ENCODE measurements at places on chromosomes 11 and 22. TPM values are rescaled to one million over a fixed set of nuclear protein-coding genes. Genes with fewer than 3 reads are reported as not detected.

GRCh38 chr22:43402128-43402527 lies 9.7 kb upstream of the MPPED1 start:
- H3K4me1 ChIP-seq: no peaks in the 10 kb centered on the region
- H3K4me3 ChIP-seq: no peak overlapping the region
- no peak overlapping the region for H3K27ac ChIP-seq
- no peaks in the 10 kb centered on the region for H3K36me3 ChIP-seq
- DNase-seq: no peak

GRCh38 chr11:1519028-1520010 lies 32.7 kb upstream of the MOB2 start:
- H3K36me3 ChIP-seq: no peaks in the 10 kb centered on the region
- H3K4me3 ChIP-seq: no peak overlapping the region
- H3K27me3 ChIP-seq: no peaks in the 10 kb centered on the region
- H3K4me1 ChIP-seq: no peaks in the 10 kb centered on the region
- no peak overlapping the region for H3K27ac ChIP-seq

KCNA4 gene
- not detected for total RNA-seq

DNA sequence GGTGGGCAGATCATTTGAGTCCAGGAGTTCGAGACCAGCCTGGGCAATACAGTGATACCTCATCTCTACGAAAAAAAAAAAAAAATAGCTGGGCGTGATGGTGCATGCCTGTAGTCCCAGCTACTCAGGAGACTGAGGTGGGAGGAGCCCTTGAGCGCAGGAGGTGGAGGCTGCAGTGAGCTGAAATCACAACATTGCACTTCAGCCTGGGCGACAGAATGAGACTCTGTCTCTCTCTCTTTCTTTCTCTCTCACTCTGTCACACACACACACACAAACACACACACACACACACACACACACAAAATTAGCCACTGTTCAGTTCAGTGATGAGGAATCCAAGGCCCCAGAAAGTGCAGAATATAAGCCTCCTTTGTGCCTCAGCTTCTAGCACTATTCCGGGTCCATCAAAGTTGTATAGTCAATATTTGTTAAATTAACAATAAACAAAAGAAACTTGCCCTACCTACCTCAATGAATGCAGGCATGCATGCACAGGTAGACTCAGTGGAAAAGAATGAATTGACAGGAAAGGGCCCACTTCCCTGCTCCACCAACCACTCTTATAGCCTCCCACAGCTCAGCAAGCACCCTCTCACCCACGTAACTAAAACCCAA lies 3.9 kb upstream of the SMIM35 start:
- H3K4me3 ChIP-seq: no peak overlapping the region
- H3K4me1 ChIP-seq: no peaks in the 10 kb centered on the region
- peaks cover under 1% of the 10 kb centered on the region for H3K27me3 ChIP-seq
- DNase-seq: no peak
- no peaks in the 10 kb centered on the region for H3K36me3 ChIP-seq

DNA sequence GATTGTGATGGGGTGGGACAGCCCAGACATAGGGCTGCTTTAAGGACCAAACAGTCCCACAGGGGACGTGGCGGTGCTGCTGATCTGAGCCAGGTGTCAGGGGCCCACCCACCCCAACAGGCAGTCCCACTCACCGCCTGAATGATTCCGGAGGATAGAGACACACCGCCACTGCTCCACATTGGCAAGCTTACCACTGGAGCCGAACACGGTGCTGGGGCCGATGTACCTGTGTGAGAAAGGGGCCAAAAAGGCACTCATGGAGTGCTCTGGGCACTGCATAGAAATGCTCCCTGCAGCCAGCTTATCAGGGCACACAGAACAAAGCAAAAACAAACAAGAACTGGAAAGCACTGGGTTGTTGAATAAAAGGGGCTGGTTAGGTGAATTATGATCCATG lies 25.9 kb downstream of the HIRA start:
- H3K4me3 ChIP-seq: no peak overlapping the region
- no peak overlapping the region for H3K27ac ChIP-seq
- H3K36me3 ChIP-seq: peaks cover 37% of the 10 kb centered on the region
- H3K4me1 ChIP-seq: peaks cover 10% of the 10 kb centered on the region

NECTIN1 gene
- 23.8 TPM for total RNA-seq

- no peak overlapping the region for H3K4me3 ChIP-seq
- no peaks in the 10 kb centered on the region for H3K27me3 ChIP-seq
- DNase-seq: no peak
- no peaks in the 10 kb centered on the region for H3K36me3 ChIP-seq
- peaks cover 13% of the 10 kb centered on the region for H3K4me1 ChIP-seq
These were observed 19.2 kb downstream of the PIM3 start for GRCh38 chr22:49979587-49980264.

DNA sequence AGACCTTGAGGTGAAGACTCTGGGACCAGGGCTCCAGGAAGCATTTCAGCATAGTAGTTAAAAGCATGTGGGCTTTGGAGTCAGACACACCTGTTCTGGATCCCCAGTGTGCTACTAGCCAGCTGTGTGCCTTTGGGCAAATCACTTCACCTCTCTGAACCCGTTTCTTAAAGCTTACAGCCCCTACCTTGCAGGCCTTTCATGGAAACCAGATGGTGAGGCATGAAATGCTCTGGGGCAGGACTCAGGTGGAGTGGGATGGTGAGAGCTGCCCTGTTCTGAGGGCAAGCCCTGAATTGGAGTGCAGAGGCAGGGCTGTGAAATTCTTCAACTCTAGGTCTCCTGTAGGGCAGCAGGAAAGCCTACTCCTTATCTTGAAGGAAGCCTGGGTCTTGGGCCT lies 10.5 kb downstream of the UCP2 start:
- no peak overlapping the region for H3K27ac ChIP-seq
- DNase-seq: no peak
- H3K36me3 ChIP-seq: no peaks in the 10 kb centered on the region
- H3K4me1 ChIP-seq: peaks cover 2% of the 10 kb centered on the region
- no peak overlapping the region for H3K4me3 ChIP-seq

- no peak overlapping the region for H3K27ac ChIP-seq
- H3K4me3 ChIP-seq: no peak overlapping the region
- DNase-seq: no peak
- H3K36me3 ChIP-seq: no peaks in the 10 kb centered on the region
- peaks cover 15% of the 10 kb centered on the region for H3K4me1 ChIP-seq
These were observed 6.3 kb downstream of the FXYD2 start for GRCh38 chr11:117818041-117818873.

DNA sequence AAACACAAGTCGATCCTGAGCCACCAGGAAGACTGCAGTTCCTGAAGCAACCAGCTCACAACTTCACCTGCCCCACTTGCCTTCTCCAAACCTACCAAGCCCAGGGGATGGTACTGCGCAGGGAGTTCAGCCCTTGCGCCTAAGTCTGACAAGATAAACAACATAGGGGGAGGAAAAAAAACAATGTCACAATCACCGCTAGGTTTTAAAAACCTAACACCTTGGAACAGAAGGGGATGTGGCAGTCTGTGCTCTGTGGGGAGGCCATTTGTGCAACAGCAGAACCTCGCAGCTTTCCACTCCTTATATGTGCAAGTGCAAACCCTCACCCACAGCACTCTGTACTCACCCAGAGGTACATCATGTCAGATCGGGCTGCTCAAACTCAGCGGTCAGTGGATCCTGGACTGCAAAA lies 134.2 kb downstream of the RBFOX2 start:
- H3K36me3 ChIP-seq: no peaks in the 10 kb centered on the region
- DNase-seq: no peak
- no peak overlapping the region for H3K27ac ChIP-seq
- no peaks in the 10 kb centered on the region for H3K4me1 ChIP-seq

DNA sequence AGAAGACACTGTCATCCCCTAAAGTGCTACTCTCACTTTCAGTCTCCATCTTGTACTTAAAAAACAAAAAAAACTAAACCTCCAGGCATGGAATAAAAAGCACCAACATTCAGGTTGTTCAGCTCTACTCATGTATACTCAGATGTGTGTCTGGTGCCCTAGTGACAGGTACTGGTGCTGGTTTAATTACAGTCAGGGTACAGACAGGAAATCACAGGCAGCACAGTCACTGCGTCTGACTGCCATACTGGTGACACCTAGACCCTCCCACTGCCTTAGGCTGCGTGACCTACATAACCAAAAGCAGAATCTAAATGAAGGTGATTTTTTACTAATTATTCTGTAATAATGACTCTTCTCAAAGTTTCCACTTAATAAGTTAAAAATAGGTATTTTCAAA lies at the start of gene ARHGAP32:
TSS of gene ARHGAP32 (minus strand) at position 176 of the 400 bp plus-strand sequence. CDS start at position 49, 127 bp downstream.
- no peak for DNase-seq
- no peaks in the 10 kb centered on the region for H3K36me3 ChIP-seq
- H3K27ac ChIP-seq: no peak within 1 kb of the TSS
- no peaks in the 10 kb centered on the region for H3K27me3 ChIP-seq

GRCh38 chr11:117481885-117482284 lies 154.2 kb downstream of the CEP164 start:
- no peak for DNase-seq
- no peaks in the 10 kb centered on the region for H3K36me3 ChIP-seq
- H3K4me3 ChIP-seq: no peak overlapping the region
- peaks cover 5% of the 10 kb centered on the region for H3K27me3 ChIP-seq
- H3K27ac ChIP-seq: no peak overlapping the region

DNA sequence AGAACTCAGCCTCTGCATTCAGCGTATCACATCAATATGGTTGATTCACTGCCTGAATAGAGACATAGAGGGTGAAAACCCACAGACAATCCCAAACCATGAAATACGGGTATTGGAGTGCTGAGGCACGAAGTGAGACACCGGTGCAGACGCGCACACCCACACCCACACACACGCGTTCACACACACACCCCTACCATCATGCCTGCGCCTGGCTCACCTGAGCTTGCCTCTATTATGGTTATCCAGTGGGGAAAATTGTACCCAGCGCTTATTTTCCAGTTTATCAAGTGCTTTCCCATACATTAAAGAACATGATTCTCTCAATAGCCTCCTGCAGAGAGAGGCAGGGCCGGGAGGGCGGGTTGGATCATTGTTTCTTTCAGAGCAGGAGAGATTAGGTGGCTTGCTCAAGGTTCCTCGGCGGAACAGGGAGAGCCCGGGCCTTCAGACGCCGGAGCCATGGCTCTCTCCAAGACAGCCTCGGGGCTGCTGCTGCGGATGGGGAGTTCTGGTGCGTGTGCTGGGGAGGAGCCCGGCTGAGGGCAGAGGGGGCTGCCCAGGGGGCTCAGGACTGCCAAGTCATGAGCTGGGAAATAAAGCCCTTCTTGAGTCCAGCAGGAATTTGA lies 78.9 kb upstream of the THY1 start:
- H3K27ac ChIP-seq: no peak overlapping the region
- H3K4me3 ChIP-seq: no peak overlapping the region
- H3K36me3 ChIP-seq: no peaks in the 10 kb centered on the region
- H3K4me1 ChIP-seq: no peaks in the 10 kb centered on the region
- H3K27me3 ChIP-seq: no peaks in the 10 kb centered on the region
- DNase-seq: no peak

- H3K4me1 ChIP-seq: no peaks in the 10 kb centered on the region
- no peak overlapping the region for H3K4me3 ChIP-seq
- no peaks in the 10 kb centered on the region for H3K27me3 ChIP-seq
- peaks cover 10% of the 10 kb centered on the region for H3K36me3 ChIP-seq
- DNase-seq: no peak
These were observed 38.6 kb downstream of the ARHGAP1 start for GRCh38 chr11:46661836-46662235.

GRCh38 chr11:10502770-10503169 lies 38.2 kb downstream of the RNF141 start:
- no peak for DNase-seq
- no peaks in the 10 kb centered on the region for H3K27me3 ChIP-seq
- H3K27ac ChIP-seq: no peak overlapping the region
- no peak overlapping the region for H3K4me3 ChIP-seq

RASL10A gene
- 0.96 TPM for total RNA-seq

DNA sequence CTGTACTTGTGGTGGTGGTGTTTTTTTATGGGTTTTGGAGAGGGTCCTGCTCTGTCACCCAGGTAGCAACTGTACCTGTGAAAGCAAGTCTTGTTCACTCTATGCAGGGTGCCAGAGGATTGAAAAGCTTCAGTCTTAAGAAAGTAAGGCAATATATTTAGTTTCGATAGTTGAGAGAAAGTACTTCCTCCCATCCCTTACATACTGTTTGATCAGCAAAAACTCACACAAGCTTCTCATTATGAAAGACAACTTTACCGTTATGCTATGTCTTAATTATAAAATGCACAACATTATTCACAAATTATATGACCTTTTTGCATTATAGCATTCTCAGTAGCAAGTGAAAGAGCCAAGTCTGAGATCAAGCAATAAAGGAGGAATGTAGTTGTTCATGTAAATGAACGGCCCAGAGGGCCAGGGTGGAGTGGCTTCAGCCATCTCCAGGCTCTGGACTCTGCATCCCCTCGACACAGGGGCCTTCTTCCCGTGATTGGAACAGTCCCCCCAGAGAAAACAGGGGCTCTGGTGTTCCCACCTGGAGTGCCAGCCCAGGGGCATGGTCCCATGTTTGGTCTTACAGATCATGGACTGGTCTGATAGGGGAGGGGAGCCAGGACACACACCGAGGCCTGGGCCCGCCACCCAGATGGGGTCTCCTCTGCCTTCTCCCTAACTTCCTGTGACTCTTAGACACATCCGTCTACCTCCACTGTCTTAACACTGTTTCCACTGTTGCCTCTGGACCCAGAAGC lies 38.7 kb upstream of the CTTN start:
- no peaks in the 10 kb centered on the region for H3K4me1 ChIP-seq
- no peaks in the 10 kb centered on the region for H3K27me3 ChIP-seq
- no peak overlapping the region for H3K4me3 ChIP-seq
- DNase-seq: no peak
- H3K36me3 ChIP-seq: peaks cover 36% of the 10 kb centered on the region

DNA sequence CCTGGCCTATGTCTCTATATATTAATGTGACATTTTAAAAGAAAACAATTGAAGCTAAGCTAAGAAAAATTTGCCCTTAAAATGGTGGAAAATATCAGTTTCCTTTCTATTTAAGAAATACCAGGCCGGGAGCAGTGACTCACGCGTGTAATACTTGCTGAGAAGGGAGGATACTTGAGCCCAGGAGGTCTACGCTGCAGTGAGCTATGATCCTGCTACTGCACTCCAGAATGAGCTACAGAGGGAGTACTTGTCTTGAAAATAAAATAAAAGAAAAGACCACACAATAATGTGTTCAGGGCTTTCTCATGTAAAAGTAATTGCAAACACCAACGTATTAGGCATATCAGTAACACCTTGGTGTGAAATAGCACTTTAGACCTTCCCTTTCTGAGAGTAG lies 1.4 kb upstream of the PRSS23 start:
- H3K27ac ChIP-seq: no peak overlapping the region
- DNase-seq: no peak
- H3K4me1 ChIP-seq: peaks cover 37% of the 10 kb centered on the region
- no peak overlapping the region for H3K4me3 ChIP-seq
- H3K36me3 ChIP-seq: no peaks in the 10 kb centered on the region

ZNF215 gene
- 9.9 TPM for total RNA-seq

PHF21B gene
- total RNA-seq: not detected

DEUP1 gene
- total RNA-seq: not detected
